ENCODE measurements at places on chromosomes 4 and X.

DNA sequence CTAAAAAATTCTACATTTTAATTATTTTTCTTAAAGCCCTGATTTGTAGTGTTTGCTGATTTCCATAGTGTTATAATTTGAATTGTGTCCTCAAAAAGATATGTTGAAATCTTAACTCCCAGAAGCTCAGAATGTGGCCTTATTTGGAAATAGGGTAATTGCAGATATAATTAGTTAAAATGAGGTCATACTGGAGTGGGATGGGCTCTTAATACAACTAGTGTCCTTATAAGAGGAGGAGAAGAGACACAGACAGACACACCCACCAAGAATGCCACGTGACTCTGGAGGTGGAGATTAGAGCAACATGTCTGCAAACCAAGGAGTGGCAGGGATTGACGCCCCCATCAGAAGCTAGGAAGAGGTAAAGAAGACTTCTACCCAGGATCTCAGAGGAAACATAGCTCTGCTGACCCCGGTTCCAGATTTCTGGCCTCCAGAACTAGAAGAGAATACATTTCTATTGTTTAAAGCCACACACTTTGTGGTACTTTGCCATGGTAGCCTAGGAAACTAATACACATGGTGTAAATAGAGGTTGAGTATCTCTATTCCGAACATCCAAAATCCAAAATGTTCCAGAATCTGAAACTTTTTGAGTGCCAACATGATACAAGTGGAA, 70.5 kb upstream of the IRF2 start:
- DNase-seq: no peak

- no peak for DNase-seq
Measured at GRCh38 chr4:13653766-13654161, 26.2 kb upstream of the BOD1L1 start.

DNA sequence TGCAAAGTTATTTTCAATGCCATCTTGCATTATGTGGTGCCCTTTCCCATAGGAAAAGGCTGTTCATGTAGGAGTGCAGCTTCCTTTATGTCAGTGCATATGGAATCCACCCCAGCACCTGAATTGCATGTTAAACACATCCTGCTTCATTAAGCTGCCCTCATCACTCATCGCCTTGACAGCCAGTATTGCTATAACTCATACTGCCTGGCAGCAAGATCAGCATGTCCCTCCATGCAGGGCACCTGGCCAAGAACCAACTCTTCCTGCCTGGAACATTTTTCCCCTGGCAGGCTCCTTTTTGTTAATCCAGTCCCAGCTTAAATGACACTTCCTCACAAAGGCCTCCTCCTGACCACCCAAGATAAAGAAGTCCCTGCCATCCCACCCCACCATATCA, 23.5 kb upstream of the CA5B start:
- DNase-seq: no peak

DNA sequence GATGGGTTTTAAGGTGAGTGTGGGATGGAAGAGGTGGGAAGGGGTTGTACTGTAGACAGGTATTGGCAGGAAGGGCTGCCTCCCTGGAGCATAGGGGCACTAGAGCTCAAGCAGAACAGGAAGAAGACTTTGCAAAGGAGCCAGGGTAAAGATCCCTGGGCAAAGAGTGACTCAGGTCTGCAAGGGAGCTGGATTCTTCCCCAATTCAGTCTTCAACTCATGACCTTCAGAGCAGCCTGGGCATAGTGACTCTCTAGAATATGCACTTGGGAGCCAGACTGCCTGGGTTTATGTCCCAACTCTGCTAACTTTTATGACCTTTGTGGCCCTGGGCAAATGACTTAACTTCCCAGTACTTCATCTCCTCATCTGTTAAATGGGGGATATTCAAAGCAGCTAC, 4.0 kb downstream of the LONRF3 start:
- DNase-seq: no peak

DNA sequence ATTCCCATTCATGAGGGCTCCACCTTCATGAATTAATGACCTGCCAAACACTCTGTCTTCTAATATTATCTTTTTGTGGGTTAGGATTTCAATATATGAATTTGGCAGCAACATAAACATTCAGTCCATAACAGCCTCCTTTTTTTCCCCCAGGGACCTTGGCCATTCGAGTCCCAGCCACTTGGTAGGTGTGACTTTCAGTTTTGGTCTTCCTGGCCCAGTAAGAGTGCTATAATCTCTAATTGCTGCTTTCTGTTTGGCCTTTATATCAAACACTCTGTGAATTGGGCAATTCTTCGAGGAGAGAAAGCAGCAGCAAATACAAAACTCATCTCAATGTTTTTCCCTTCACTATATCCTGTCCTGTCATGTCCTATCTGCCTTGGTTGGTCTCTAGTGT, 12.4 kb upstream of the RADX start:
- no peak for DNase-seq

DNA sequence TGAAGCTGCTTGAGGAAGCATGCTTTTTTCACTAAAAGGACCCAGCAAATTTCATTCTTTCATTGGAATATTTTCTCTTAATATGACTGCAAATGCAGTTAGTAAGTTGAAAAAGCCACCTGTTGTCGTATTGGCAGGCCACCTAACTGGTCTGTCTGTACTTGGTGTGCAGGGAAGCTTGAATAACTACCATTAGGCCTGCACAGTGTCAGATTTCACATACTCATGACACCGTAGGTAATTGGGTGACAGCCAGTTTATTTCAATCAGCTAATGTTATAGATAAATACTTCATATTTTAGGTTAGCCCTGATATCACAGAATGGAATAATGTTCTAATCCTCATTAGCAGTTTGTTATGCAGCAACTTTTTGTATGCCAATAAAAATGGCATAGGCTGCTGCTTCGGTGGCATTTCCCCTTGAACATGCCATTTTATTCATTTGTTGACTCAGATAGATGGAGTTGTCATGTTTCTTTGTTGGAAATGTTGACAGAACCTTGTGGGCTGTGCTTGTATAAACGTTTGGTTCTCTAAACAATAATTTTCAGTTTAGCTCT, 173.7 kb downstream of the RPA4 start:
- no peak for DNase-seq

GRCh38 chr4:67883458-67883857, 344 bp downstream of the TMPRSS11D start:
- no peak for DNase-seq

GRCh38 chr4:21467551-21467950, 481.0 kb downstream of the KCNIP4 start:
- DNase-seq: no peak

GRCh38 chr4:87251106-87251505, 30.7 kb upstream of the KLHL8 start:
- DNase-seq: no peak

GRCh38 chr4:150242820-150243458, 164.7 kb downstream of the DCLK2 start:
- no peak for DNase-seq

DNA sequence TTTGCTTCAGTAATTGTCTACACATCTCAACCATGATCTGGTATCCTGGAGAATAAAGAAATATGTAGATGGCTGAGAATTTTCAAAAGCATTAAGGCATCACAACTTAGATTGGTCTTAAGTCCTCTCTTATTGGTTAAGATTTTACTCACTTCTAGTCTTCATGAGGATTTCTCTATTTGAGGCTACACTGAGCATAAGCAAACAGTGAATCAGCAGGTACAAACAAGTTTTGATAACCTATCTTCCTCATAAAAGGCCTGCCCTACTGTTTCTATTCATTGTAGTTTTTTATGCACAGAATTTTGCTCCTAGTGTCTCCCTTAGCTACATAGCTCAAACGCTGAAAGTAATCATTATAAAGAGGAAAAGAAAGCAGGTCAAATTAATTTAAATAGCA, 460.7 kb upstream of the RPS6KA3 start:
- DNase-seq: no peak

GRCh38 chr4:37567836-37568235, 118.3 kb downstream of the RELL1 start:
- DNase-seq: no peak

- no peak for DNase-seq
Measured at GRCh38 chrX:18575744-18576143, 96.2 kb downstream of the RS1 start.

DNA sequence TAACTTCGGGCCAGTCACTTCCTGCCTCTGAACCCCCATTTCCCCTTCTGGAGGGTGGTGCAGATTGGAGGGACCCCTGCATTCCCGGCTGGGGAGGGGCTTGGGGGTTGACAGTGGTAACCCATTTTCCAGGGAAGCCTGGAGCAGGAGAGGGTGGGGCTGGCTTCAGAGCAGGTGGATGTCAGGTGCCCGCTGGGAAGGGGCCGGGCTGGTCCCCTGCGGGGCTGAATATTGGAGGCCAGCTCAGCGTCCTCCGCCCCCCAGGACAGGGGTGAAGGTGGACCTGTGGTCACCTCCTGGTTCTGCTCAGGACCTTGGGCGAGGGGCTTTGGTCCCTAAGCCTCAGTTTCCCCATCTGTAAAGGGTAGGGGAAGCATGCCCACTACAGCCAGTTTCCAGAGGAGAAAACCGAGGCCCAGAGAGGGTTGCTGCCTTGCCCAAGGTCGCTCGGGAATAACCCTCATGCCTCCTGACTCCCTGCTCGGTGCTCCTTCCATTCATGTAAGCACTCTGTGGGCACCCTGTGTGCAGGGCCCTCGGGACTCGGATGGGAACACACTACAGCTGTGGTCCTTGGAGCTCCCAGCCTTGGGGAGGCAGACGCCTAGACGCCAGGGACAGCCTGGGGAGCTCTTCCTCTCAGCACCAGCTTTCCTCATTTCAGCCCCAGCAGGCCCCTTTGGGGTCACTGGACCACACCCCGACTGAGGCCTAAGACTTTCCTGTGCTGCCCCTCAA, 683 bp downstream of the MAN2B2 start:
- DNase-seq: no peak

- DNase-seq: no peak
Measured at GRCh38 chr4:152771741-152772533, 7.6 kb downstream of the TIGD4 start.

- no peak for DNase-seq
Measured at GRCh38 chr4:26464420-26465095, 25.7 kb downstream of the CCKAR start.

- DNase-seq: no peak
Measured at GRCh38 chrX:17584248-17584681, 153.0 kb upstream of the SCML1 start.

- no peak for DNase-seq
Measured at GRCh38 chr4:58301376-58301999, 1191.3 kb upstream of the IGFBP7 start.

DNA sequence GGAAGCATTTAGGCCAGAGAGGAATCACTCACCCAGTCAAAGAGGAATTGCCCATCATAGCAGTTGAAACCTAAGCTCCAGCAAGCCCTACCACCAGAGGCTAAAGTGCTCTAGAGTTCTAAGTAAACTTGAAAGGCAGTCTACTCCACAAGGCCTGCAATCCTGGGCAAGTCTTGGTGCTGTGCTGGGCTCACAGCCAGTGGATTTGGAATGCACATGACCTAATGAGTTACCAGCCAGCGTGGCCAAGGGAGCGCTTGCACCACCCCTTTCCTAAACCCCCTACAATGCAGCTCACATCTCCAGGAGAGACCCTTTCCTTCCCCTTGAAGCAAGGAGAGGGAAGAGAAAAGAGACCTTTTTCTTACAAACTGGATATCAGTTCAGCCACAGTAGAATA, 445.7 kb downstream of the GASK1B start:
- no peak for DNase-seq

DNA sequence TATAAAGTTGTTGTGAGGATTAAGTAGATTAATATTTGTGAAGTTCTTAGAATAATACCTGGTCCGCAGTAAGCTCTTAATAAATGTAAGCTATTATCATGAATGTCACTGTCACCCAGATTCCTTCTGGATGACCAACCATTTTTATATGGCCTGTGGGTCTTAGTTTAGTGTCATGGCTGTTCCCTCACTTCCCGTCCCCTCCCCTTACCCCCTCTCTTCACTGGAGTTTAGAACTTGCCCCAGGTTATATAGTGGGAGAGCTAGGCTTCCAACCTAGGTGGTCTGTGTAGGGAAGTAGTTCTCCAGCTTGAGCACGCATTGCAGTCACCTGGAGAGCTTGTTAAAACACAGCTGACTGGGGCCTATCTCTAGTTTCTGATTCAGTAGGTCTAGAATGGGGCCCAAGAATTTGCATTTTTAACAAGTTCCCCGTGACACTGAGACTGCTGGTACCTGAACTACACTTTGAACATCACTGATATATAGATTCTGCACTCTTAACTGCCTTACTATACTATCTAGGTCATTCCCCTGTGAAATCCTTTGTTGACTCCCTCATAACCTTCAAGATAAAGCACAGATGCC, 66.9 kb upstream of the PLAC1 start:
- DNase-seq: no peak

- DNase-seq: no peak
Measured at GRCh38 chr4:188154668-188155405, 15.6 kb downstream of the TRIML1 start.

GRCh38 chr4:180380733-180381132, 1862.5 kb upstream of the TENM3 start:
- no peak for DNase-seq

DNA sequence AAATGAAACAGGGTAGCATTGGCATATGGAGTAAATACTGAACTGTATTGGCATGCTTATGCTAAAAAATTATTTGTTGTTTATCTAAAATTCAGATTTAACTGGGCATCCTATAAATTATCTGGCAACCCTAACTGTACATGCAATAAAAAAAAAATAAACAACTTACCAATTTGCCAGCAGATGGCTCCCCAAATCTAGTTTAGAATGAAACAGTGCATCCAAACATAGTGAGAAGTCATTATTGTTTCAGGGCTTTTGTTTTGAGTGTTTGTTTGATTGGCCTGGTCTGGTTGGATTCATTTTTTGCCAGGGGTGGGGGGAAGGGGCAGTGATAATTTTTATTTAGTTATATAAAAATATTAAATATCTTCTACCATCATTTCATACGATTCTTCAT, 12.8 kb upstream of the NSUN7 start:
- DNase-seq: no peak

DNA sequence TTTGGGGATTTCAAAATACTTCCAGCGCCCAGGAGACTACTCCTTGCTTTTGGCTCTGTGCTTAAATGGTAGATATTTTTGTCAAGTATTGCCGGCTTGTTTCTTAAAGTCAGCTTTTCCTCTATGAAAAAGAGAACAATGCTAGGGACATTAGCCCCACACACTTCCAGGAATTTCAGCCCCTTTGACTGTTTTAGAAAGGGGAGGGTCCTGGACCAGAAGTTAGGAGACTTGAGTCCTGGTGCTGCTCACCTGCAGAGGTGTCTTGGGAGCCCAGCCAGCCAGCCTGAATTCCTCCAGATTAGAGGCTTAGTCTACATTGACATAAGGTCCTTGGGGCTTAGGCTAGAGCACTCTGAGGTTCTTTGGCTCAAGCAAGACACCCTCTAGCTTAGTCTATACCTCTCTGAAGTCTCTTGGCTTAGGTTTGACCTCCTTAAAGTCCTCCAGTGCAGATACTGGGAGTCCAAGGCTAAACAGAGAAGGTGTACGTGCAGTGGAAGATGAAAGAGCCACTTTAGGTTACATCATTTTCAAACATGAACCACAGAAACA, 1.6 kb upstream of the SETD7 start:
- no peak for DNase-seq
